A549 treated with dexamethasone at 1 μM for 4 hours (cell line): ENCODE measurements at places on chromosomes 5 and 9. TPM values are rescaled to one million over a fixed set of nuclear protein-coding genes. Genes with fewer than 3 reads are reported as not detected.

NUTM2F gene
- total RNA-seq: not detected in 5 replicates

PCDHB15 gene
- 0.05 to 0.16 TPM (median 0.05 TPM) in 5 replicates for total RNA-seq

EGFL7 gene
- total RNA-seq: 35.0 to 54.9 TPM (median 51.5 TPM) in 5 replicates

SLC9A3 gene
- 1.7 to 2.3 TPM (median 2.1 TPM) in 5 replicates for total RNA-seq

PCDHGB2 gene
- total RNA-seq: 0.05 to 0.16 TPM (median 0.11 TPM) in 5 replicates

NUDT2 gene
- total RNA-seq: 19.0 to 23.9 TPM (median 20.5 TPM) in 5 replicates

DNAI1 gene
- total RNA-seq: 0.19 to 0.64 TPM (median 0.32 TPM) in 5 replicates

SPINK6 gene
- 0.27 to 1.4 TPM (median 0.39 TPM) in 5 replicates for total RNA-seq

GLRA1 gene
- not detected in 5 replicates for total RNA-seq

PIP5K1B gene
- not detected in 5 replicates for total RNA-seq

SLIT3 gene
- total RNA-seq: 12.9 to 21.8 TPM (median 18.6 TPM) in 5 replicates

ANKDD1B gene
- total RNA-seq: 0.07 TPM in 2 of 5 replicates, not detected in the others

PCDHAC2 gene
- 3.2 to 4.6 TPM (median 4.2 TPM) in 5 replicates for total RNA-seq

N4BP3 gene
- 0.74 to 0.95 TPM (median 0.87 TPM) in 5 replicates for total RNA-seq

KCNIP1 gene
- total RNA-seq: not detected in 5 replicates

DIRAS2 gene
- total RNA-seq: 0.02 TPM in 2 of 5 replicates, not detected in the others

ZNF354C gene
- total RNA-seq: 0.61 to 1.1 TPM (median 0.74 TPM) in 5 replicates

P4HA2 gene
- total RNA-seq: 43.6 to 56.5 TPM (median 49.4 TPM) in 5 replicates

CARD6 gene
- total RNA-seq: 2.3 to 3.2 TPM (median 2.6 TPM) in 5 replicates

LOX gene
- 1.1 to 2.5 TPM (median 1.6 TPM) in 5 replicates for total RNA-seq

HMMR gene
- total RNA-seq: 22.8 to 29.3 TPM (median 26.1 TPM) in 5 replicates

SURF4 gene
- 168 to 224 TPM (median 215 TPM) in 5 replicates for total RNA-seq

PAX5 gene
- total RNA-seq: 0.01 to 0.07 TPM (median 0.05 TPM) in 4 of 5 replicates, not detected in the other

PTGES gene
- 152 to 184 TPM (median 163 TPM) in 5 replicates for total RNA-seq

SEMA6A gene
- 0.15 to 0.46 TPM (median 0.18 TPM) in 5 replicates for total RNA-seq

PCDHGA3 gene
- total RNA-seq: 0.02 to 0.05 TPM (median 0.03 TPM) in 4 of 5 replicates, not detected in the other

FAM240B gene
- total RNA-seq: not detected in 5 replicates

TMEFF1 gene
- 0.59 to 1.3 TPM (median 0.95 TPM) in 5 replicates for total RNA-seq

PCDHA4 gene
- total RNA-seq: 1.4 to 2.3 TPM (median 1.8 TPM) in 5 replicates
